G401 (cell line): ENCODE measurements at places on chromosomes 5 and 9. TPM values are rescaled to one million over a fixed set of nuclear protein-coding genes. Genes with fewer than 3 reads are reported as not detected.

ASB6 gene
- 37.2 and 49.7 TPM in 2 replicates for total RNA-seq

ZNF367 gene
- total RNA-seq, result 8.6 and 10.7 TPM in 2 replicates

CYLC2 gene
- not detected in 2 replicates for total RNA-seq

PCDHGC5 gene
- 0.14 and 0.18 TPM in 2 replicates for total RNA-seq

DNA sequence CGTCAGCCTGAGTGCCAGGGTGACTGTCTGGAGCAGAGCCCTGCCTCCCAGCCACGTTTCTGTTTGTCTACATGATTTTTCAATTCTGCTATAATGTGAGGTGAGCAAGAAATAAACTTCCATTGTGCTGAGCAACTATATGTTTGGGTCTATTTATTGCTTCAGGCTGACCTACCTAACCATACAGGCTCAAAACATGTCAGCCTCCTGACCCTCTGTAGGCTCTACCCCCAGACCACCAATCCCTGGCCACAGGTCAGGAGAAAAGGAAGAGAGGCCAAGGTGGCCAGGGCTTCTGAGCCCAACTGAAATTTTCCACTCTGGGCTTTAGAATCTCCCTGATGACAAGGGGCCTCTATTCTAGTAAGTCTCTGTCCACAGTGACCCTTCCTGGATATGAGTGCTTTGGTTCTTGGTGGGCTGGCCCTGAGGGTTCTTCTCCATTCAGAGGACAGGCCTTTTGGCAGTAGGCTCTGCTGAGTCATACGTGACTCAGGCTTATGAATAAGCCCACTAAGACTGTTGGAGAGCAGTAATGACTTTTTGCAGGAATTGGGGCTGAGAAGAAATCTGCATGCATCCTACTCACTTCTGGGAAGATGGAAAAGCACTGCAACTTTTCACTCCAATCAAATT lies 117.2 kb upstream of the TBCA start:
- DNase-seq, result no peak

DNA sequence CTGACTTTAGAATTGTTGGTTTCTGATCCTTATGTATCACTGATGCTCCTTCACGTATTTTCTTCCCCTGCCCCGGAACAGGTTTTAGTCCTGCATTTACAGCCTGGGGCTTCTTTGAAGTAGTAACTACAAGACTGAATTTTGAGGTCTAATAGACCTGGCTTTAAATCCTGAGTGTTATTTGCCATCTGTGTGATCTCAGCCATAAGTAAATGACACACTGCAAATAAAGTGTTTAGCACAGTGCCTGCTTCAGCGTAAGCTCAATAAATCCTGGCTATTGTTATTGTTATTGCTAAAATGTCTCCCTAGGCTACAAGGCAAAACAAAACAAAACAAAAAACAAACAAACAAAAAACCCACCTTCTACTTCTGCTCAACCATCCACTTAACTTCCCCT lies 15.6 kb upstream of the LHX6 start:
- DNase-seq, result no peak

DNA sequence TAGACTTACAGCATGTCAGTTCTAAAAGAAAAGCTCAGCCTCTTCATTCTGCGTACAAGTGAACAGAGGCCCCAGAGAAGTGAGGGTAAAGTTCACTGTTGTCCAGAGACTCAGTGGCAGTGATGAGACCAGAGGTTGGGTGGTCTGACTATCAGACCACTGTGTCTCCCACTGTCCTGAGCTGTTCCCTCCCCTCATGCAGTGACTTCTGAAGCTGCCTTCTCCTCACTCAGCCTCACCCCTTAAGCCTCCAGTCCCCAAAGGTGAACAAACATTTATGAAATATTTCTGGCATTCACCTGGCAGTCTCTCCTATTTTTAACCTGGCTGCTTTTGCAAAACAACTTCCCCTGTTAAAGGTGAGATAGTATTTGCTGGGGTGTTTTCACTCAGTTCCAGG lies 54.7 kb downstream of the ABLIM3 start:
- no peak for DNase-seq
